Fibroblast of the aortic adventitia (primary cell): ENCODE measurements at places on chromosomes 1 and 21. TPM values are rescaled to one million over a fixed set of nuclear protein-coding genes. Genes with fewer than 3 reads are reported as not detected.

TCHH gene
- total RNA-seq, result 0.09 TPM in 1 of 2 replicates, not detected in the other

GPR153 gene
- 9.9 and 10.9 TPM in 2 replicates for total RNA-seq

PIGM gene
- total RNA-seq, result 3.3 and 7.7 TPM in 2 replicates

LRRC8D gene
- total RNA-seq, result 12.1 and 45.6 TPM in 2 replicates

HPDL gene
- total RNA-seq, result 1.1 and 1.4 TPM in 2 replicates

ILDR2 gene
- 0.09 and 0.25 TPM in 2 replicates for total RNA-seq

OR6N1 gene
- total RNA-seq, result 0.16 TPM in 1 of 2 replicates, not detected in the other

AMPD1 gene
- not detected in 2 replicates for total RNA-seq

SYPL2 gene
- total RNA-seq, result 0.25 and 1.7 TPM in 2 replicates

- DNase-seq, result peak; percentile 94
Measured at GRCh38 chr1:218942431-218942830, 231.2 kb upstream of the LYPLAL1 start.

GRCh38 chr1:208369045-208369444, 124.9 kb upstream of the PLXNA2 start:
- DNase-seq, result no peak

DNA sequence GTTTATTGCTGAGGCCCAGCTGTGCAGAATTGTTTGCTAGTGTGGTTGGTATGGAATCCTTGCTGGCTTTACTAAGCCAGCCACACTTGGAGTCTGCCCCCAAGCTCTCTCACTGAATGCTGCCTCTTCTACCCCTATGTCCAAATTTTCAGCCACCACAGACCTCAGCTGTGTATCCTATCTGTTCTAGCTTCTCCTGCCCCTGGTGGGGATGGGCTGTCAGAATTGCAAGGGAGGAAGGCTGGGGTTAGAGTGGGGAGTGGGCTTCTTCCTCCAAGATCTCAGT, 4.4 kb downstream of the NHLH1 start:
- no peak for DNase-seq

DNA sequence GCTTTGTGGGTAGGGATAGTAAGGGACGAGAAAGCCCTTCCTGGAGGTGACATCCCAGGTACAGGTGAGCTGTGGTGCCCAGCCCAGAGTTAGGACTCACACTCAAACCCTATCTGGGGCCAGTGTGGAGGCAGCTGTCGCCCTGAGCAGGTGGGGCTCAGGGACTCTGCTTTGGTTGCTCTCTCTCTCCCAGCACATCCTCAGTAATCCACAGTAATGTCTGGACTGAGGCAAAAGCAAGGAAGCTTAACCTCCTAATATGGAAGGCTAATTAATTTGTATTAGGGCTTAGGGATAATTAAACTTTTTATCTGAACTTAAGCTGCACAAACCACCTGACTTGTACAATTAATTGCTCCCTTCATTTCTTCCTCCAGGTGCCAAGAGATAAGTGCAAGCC, 38.2 kb downstream of the DDX20 start:
- no peak for DNase-seq

- DNase-seq, result no peak
Measured at GRCh38 chr1:226660410-226661182, 78.5 kb downstream of the ITPKB start.

DNA sequence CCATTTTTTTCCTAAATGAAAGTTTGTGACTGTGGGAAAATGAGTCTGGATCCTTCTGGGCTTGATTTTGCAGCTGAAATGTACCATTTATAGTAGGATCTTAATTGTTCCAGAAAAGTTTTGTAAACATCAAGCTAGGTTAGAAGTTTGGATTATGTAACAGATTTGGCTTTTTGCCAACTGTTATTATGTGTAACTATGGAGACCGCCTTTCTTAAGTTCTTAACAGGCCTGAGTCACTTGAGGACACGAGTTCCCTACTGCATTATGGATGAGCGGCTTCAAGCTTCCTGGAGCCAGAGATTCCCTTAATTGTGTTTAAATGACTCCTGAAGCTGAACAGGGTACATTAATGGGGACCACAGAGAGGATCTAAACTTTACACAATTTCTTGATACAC, 22.2 kb downstream of the SLC25A33 start:
- DNase-seq, result peak; percentile 95

GRCh38 chr21:17613242-17613676, 558 bp upstream of the BTG3 start:
- DNase-seq, result peak; percentile 23

- peak; percentile 72 for DNase-seq
Measured at GRCh38 chr1:41122851-41123518, 101.5 kb upstream of the SLFNL1 start.

GRCh38 chr1:26154750-26155149, 4.1 kb upstream of the FAM110D start:
- DNase-seq, result no peak

DNA sequence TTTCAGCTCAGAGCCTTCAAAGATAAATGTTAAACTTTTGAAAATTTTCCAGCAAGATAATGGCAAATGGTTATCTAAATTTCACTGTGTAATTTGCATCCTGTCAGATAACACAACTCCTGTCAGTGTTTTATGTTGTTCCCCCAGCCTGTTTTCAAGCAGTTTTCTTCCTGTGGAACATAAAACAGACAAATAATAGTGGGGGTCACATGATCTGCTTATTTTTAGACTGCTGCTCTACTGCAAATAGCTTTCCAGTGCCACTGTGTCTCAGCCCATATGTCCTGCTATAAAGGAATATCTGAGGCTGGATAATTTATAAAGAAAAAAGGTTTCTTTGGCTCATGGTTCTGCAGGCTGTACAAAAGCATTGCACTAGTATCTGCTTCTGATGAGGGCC, 32.2 kb downstream of the FMO3 start:
- DNase-seq, result no peak

DNA sequence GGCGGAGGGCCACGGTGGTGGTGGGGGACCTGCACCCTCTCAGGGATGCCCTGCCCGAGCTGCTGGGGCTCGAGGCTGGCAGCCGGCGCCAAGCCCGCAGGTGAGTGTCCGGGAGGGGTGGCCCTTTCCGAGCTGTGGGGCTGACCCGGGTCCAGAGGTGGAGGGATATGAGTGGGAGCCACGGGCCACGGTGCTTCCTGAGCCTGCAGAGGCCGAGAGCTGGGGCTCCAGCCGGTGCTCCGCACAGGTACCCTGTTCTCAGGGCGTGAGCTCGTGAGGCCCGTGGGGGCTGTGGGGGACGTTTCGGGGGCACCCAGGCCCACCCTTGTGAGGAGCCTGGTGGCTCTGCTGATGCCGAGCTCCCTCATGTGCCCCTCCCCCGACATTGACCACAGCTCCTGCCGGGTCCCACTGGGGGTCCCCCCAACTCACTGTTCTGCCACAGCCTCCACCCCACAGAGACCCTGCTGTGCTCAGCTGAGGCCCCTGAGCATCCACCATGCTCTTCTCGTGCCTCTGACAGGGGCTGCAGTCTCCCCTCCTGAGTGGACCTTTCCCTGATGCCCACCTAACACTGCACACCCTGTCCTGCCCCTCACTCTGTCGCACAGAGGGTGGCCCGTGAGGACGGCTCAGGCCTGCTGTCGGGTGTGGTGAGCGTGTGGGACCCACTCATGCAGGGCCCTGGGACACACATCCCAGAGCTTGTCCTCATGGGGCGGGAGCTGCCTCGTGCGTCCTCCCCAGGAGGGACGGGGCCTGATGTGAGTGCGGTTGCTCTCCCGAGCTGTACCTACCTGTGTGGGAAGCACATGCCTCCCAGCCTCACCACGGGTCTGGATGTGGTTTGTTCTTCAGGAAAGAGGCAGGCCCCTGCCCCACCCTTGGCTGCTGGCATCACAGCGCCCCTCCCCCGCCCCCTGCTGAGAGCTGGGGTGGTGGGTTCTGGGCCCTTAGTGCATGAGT, 27.5 kb downstream of the SLX9 start:
- no peak for DNase-seq

- peak; percentile 41 for DNase-seq
Measured at GRCh38 chr1:240306673-240307072, 215.0 kb downstream of the FMN2 start.

DNA sequence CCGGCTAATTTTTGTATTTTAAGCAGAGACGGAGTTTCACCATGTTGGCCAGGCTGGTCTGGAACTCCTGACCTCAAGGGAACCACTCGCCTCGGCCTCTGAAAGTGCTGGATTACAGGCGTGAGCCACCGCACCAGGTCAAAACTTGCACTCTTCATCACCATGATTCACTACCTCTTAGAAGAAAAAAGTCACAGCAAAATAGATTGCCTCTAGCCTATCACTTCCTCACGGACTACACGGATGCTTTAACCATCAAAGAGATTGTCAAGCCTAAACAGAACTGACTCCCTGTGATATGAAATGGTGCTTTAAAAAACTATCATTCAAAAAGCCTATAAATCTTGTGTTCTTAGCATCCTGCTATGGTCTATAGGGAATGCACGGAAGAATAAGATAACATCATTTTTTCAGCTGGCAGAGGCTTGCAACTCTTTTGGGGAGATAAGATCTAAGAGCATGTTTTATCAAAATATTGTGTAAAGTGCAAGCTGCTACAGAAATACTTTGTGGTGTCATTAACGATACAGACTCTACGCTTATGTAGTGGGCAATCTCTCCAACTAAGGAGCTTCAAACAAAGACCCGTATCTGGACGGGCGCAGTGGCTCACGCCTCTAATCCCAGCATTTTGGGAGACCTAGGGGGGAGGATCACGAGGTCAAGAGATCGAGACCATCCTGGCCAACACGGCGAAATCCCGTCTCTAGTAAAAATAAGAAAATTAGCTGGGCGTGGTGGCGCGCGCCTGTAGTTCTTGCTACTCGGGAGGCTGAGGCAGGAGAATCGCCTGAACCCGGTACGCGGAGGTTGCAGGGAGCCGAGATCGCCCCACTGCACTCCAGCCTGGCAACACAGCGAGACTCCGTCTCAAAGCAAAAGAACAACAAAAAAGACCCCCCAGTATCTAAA, 966 bp downstream of the TFB2M start:
- no peak for DNase-seq

- peak; percentile 11 for DNase-seq
Measured at GRCh38 chr1:114345930-114346479, 165.0 kb downstream of the TRIM33 start.

DNA sequence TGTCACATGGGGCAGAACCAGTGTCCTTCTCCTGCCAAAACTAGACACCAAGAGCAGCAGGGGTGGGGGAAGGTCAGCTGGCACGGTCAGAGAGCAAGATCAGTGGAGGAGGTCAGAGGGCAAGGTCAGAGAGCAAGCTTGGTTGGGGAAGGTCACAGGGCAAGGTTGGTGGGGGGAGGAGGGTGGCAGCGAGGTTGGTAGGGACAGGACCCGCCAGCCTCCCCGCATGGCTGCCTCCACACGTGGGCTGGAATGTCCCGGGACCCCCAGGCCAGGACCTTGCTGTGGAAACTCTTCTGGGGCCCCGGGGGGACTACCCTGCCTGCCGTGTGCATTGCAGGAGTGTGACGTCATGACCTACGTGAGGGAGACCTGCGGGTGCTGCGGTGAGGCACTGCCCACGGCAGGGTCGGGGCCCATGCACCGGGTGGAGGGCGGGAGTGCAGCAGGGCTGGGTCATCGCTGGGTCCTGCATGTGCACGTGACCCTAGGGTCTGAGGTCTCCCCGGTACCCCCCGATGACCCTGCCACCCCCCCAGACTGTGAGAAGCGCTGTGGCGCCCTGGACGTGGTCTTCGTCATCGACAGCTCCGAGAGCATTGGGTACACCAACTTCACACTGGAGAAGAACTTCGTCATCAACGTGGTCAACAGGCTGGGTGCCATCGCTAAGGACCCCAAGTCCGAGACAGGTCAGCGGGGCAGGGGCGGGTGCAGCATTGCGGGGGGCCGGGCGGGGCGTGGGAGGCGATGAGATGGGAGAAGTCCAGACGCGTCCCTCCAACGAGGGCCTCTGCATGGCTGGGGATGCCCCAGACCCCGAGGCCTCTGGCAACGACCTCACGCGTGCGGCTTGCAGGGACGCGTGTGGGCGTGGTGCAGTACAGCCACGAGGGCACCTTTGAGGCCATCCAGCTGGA, 27.3 kb downstream of the COL6A2 start:
- no peak for DNase-seq

DNA sequence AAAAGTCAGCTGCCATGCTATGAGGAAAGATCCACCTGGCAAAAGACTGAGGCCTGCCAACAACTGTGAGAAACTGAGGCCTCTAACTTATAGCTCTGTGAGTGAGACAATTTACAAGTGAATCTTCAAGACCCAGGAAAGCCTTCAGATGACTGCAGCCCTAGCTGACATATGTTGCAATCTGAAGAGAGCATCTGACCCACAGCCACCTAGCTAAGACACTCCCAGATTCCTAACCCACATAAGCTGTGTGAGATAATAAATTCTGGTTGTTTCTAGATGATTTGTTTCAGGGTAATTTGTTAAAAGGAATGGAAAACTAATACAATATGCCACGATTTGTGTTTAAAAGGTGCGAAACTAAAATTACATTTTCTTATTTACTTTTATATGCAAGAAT, 55.1 kb downstream of the HFM1 start:
- DNase-seq, result no peak

- DNase-seq, result no peak
Measured at GRCh38 chr1:228361314-228362140, 45.1 kb downstream of the TRIM11 start.

GRCh38 chr21:41425954-41426675, at the start of gene MX1:
TSS of gene MX1 (plus strand) at chr21:41426239. CDS start at chr21:41432071, 5,832 bp downstream.
- DNase-seq, result peak; percentile 40

GRCh38 chr1:5402618-5403017, 589.6 kb downstream of the NPHP4 start:
- DNase-seq, result no peak

- DNase-seq, result peak; percentile 73
Measured at GRCh38 chr1:93735722-93736121, 54.1 kb upstream of the BCAR3 start.

DNA sequence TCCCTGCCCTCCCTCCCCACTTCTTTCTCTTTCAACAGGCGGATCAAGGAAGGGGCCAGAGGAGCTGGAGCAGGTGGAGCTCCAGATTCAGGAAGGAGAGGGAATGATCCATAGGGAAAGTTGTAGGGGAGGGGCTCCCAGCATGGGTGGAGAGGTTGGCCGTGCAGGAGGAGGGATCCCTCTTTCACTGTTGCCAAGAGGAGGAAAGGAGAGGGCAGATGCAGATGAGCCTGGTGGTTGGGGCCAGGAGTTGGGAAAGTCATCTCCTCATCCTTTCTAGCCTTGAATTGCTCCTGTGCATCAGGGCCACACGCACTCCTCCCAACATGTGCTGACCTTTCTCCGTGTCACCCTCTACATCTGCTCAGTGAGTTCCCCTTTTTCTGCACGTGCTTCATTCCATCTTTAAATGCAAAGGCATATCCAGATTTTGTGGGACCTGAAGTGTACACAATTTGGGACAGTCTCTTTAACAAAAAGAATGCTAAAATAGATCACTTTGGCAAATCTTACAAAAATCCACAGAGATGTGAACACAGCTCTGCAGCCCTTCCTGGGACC, 32.4 kb downstream of the ZBTB18 start:
- no peak for DNase-seq

- DNase-seq, result peak; percentile 66
Measured at GRCh38 chr1:19036041-19036812, 79.8 kb upstream of the IFFO2 start.

GRCh38 chr1:55212349-55213150, 2.6 kb downstream of the USP24 start:
- no peak for DNase-seq

GRCh38 chr1:50458507-50458906, 35.3 kb upstream of the DMRTA2 start:
- DNase-seq, result peak; percentile 2

- DNase-seq, result no peak
Measured at GRCh38 chr1:171112119-171112518, 21.4 kb downstream of the FMO3 start.

- DNase-seq, result peak; percentile 98
Measured at GRCh38 chr1:51506537-51506936, 12.5 kb downstream of the EPS15 start.

GRCh38 chr1:166193057-166193698, 26.4 kb upstream of the FAM78B start:
- peak; percentile 33 for DNase-seq

GRCh38 chr1:2787163-2787911, 14.2 kb downstream of the TTC34 start:
- no peak for DNase-seq
